Uterus (tissue), 4 donors: ENCODE measurements at places on chromosomes 5 and 9.

DNA sequence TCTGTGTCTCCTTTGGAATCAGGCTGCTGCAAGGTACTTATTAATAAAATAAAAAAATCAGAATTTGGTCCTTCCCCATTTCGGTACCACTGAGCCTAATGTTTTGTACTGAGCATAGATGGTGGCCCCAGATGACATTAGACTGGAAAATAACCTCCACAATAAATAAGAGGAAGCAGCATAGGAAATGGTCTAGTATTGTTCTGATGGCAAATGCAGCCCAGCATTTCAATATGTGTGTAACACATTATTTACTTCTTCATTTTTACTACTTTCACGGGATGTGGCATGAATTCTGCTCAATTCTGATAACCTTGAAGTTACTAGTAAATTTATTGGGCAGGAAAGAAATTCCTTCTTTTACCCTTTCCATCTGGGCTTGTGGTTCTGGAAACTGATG lies 295.6 kb downstream of the ADGRV1 start:
- DNase-seq = no peak

DNA sequence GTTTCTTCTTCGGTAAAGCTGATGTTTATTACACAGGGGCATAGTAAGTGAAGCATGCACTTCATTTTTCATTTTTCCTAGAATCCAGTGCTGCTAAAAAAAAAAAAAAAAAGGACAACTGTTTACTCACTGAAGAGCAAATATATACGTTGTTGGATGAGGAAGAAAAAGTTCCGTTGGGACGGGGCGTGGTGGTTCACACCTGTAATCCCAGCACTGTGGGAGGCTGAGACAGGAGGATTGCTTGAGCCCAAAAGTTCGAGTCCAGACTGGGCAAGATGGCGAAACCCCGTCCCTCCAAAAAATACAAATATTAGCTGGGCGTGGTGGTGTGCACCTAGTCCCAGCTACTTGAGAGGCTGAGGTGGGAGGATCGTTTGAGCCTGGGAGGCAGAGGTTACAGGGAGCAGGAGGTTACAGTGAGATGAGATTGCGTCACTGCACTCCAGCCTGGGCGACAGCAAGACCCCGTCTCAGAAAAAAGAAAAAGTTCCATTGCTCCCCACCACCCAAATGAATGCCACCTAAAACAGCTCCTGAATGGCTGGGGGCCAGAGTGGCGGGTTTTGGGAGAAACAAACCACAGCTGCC lies 60.1 kb upstream of the GNE start:
- DNase-seq = no peak

GRCh38 chr9:72187121-72187695 lies 38.0 kb downstream of the GDA start:
- DNase-seq = no peak

DNA sequence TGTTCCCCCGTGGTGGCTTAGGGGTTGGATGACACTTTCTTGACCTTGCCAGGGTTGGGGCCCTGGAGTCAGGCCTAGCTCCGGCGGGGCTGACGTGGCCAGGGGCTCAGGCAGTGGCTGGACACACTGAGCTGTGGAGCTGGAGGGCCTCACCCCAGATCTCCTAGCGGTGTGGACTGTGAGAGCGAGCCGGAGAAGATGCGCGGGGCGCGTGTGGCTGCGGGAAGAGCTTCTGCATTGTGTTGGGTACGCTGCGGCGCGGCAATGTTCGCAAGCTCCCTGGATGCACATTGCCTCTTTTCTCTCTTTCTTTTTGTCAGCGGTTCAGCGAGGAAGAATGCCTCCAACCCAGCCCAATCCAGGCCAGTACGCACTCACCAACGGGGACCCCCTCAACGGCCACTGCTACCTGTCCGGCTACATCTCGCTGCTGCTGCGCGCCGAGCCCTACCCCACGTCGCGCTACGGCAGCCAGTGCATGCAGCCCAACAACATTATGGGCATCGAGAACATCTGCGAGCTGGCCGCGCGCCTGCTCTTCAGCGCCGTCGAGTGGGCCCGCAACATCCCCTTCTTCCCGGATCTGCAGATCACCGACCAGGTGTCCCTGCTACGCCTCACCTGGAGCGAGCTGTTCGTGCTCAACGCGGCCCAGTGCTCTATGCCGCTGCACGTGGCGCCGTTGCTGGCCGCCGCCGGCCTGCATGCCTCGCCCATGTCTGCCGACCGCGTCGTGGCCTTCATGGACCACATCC lies 4.8 kb downstream of the NR2F1 start:
- DNase-seq = no peak

GRCh38 chr5:133111299-133111698 lies 59.5 kb downstream of the HSPA4 start:
- peak; percentile 81 for DNase-seq

GRCh38 chr9:123454361-123454760 lies 98.4 kb downstream of the CRB2 start:
- DNase-seq = no peak

- no peak for DNase-seq
Measured at GRCh38 chr5:61619777-61620518, 287.9 kb downstream of the ZSWIM6 start.

DNA sequence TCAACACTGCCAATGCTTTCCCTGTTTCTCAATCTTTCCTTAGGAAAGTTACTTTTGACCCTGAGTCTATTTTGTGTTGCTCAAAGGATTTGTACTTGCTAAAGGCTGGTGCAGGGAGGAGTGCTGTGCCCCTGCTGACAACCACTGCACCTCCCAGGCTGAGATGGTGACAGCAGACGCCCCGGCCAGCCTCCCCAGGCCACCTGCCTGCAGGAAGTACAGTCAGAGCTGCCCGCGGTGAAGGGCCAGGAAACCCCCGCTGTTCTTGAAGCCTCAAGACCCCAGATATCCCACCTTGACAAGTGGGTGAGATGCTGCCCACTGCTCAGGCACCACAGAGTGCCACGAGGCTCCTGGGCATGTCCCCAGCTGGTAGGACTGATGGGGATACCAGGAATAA lies 44.2 kb upstream of the CKMT2 start:
- DNase-seq = no peak

- peak; percentile 74 for DNase-seq
Measured at GRCh38 chr5:154937718-154938466, at the start of gene GEMIN5. TSS of gene GEMIN5 (minus strand) at chr5:154938211. CDS start at chr5:154938133, 78 bp downstream.

DNA sequence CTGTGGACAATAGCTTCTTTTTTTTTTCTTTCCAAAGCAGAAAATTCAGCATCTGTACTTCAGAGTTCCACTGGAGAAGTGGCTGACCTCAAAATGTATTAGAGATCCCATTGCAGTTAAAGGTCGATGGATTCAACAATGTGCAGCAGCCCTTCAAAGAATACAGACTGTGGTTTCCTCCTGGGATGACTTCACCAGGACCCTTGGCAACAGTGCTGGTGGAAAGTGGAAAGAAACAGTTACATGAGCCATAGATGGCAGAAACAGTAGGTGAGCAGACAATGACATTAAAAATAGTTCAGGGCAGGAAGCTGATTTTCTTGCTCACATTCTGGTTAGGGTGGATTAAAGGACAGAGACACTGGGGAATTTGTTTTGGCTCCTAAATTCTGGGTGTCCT lies 62.4 kb downstream of the SLC28A3 start:
- no peak for DNase-seq

DNA sequence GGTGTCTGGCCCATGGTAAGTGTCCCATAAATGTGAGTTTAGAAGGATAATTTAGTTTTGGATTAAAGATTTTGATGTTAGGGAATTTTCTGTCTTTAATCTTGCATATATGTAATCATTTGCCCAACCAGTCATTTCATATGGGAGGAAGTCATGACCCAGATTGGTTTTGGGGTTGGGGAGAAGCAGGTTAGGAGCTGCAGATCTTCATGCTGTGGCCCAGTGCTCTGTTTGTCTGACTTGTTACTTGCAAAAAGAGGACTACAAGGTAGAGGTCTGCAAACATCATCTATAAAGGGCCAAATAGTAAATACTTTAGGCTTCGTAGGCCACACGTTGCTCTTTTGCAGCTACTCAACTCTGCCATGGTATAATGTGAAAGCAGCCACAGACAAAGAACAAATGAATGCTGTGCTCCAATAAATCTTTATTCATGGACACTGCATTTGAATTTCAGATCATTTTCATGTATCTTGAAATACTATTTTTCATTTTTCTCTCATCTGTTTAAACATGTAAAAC lies 16.8 kb downstream of the OSTF1 start:
- DNase-seq = no peak

DNA sequence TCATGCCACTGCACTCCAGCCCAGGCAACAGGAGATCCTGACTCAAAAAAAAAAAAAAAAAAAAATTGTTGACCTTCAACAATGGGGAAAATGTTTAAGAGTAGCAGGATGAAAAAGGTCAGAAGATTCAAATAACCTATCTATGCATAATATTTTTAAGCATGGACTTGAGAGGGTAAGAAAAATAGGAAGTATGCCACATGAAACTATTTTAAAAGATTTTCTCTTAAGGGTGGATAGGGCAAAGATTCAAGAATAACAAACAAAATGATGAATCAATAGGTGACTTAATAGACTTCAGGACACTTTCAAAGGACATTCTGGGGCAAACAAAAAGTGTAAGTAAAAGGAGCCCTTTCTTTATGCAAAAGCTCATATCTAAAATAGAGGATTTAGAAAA lies 3.2 kb downstream of the TEX48 start:
- DNase-seq = no peak

DNA sequence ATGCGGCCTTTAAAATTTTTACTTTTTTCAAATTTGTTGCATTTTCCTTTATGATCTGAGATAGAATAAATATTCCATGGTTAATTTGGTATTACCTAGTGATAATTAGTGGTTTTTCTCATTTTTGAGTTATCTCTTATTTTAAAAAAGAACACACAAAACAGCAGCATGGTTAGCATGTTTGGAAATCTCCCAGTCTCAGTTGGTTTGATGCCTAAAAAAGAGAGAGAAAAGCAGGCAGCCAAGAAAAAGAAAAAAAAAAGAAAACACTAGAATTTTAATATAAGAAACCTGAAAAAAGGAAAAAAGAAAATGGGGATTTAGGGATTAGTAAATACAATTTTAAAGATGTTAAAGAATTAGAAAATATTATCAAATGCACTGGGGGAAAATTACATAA lies 15.3 kb downstream of the SUSD1 start:
- no peak for DNase-seq

DNA sequence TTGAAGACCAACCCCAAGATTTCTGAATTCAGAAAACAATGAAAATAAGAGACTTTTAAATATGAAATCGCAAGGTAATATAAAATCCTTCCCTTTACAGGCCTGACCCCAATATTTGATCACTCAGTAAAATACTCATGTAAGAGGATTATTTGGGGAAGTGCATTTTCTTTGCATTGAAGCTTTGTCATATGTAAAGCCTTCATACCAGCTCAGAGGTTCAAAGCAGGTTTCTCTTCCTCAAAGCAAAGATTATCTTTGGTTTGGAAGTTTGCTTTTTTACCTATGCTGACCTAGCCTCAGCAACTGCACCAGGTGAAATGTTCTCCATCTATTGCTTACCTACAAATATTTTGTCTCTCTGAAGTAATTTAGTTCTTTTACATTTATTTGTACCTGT lies 106.5 kb upstream of the PARP8 start:
- DNase-seq = no peak

GRCh38 chr9:137339045-137339907 lies 37.2 kb upstream of the NRARP start:
- no peak for DNase-seq

DNA sequence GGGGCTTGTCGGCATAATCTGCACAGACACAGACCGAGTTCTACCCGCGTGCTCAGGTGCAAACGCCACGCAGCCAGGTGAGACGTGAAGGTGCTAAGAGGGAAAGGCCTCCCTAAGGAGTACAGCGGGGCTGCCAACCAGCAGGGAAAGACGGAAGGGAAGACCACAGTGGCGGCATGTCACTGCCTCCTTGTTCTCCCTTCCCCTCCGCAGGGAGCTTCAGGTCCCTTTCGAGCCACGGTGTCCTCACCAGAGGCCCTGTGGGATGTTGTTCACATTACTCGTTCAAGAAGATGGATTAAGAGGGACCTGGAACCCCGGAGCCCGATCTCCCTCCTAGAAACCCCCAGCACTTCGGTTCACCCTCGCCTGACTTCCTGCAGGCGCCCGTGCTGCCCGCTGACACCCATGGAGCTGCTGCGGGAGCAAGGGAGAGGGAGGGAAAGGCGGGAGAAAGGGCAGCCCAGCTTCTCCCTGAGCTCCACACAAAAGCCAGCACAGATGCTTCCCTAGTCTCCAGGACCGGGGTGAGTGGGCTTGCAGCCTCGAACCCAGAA lies 686 bp downstream of the BRD9 start:
- DNase-seq = no peak

DNA sequence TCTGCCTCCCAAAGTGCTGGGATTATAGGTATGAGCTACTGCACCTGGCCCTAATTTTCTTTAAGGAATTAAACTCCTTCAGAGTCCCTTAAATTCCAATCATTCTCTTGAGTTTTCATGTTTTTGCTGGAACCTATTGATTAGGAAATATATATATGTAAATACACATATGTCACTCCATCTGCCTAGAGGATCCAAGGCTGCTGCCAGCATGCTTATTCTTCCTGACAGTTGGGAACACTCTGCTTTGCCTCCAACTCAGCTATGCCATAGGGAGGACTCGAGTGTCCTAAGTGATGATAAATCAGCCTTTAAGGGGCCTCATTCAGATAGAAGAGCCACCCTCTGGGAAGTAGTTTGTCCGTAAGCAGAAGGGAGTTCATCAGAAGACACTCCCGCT lies 21.8 kb downstream of the MFAP3 start:
- DNase-seq = no peak

- DNase-seq = no peak
Measured at GRCh38 chr5:87777877-87778276, 365.1 kb upstream of the CCNH start.

DNA sequence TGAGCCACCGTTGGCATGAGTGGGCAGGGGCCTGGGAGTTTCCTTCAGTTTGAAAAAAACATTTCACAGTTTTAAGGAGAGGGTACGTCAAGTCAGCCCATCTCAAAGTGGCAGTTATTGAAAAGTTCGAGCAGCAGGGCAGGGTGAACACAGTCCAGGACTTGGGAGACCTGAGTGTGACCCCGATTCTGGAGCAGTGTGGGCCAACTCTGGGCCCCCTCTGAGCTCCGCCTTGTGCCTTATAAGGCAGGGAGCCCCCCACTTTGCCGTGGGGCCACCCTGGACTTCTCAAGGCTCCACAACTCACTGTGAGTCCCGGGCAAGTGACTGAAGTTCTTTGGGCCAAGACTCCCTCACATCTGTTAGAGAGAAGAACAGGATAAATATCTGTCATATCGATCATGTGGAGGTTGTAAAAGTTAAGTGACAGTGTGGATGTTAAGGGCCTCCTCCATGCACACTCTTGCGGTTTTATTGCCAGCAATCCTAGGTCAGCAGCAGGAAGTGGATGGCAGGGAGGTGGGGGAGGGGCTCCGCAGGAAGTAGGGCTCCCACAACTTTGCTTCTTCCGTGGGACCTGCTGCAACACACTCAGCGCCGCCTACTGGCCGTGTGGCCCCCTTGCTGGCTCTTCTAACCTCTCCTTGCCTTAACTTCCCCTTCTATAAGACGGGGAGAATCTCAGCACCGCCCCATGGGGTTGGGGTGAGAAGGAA lies 38.4 kb downstream of the HRH2 start:
- peak; percentile 22 for DNase-seq

GRCh38 chr5:154999865-155000264 lies 13.7 kb upstream of the KIF4B start:
- DNase-seq = no peak
